ENCODE measurements at places on chromosomes 12 and 14.

DNA sequence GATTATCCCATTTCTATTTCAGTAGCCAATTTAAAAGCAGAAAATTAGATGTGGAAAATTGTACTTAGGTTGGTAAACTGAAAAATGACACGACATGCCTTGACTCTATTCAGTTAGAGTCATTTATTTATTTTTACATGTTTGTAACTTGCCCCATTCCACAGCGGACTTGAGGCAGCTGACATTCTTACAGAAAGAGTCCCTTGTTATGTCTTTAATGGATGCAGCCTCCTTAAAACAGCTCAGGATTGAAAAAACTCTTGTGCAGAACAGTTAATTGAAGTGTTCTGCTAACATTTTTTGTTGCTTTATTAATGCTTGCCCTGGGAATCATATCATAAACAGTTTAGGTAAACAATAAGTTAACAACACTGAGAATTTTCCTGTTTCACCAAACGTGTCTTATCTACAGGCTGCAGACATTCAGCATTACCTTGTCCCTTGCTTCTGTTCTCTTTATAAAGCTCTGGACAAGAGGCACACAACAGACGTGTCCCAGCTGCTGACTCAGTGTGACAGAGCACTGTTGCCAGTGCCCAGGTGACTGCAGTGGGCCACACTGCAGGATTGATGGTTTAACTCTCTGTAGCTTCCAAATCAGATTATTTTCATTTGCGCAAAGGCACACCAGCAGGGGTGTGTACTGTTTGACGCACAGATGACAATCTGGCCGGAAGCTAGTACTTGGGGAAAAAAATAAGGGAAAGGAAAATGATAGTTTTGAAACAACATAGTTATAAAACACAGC is 101.6 kb downstream of the PELI2 start:
- no peak for DNase-seq

DNA sequence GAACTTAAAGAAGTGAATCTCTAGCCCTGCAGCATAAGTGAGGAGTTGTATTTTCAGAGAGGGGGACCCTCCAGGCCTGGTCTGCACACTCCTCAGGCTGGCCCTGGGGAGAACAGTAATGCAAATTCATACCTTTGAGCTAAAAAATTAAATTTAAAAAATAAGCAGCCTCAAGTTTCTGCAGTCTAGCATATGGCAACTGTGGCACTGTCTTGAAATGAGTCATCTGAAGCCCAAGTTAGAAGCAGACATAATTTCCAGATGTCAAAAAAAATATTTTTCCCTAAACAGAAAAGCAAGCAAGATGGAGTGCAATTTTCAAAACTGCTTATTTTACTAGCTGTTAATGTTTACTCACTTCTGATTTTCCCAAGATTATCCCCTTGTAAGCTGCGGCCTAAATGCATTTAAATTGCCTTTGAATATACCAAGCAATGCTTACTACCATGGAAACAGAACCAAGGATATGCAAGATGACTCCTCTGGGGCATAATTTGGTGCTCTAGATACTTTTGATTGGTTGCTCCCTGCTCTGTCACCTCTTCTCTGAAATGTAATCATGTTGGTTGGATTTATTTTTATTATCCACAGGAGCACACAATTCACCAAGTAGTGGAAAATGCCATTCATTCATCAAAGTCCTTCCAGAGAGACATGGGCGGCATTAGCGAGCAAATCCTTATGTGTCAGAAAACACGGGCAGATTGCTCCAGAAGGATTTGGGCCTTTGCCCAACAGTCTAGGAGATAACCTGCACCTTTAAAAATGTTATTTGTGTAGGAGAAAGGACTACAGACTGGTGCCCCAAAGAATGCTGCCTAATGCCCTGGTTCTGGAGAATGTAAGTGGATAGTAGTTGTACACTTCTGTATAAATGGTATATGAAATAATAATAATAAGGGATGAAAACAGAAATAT is 25.0 kb upstream of the DHRS7 start:
- no peak for DNase-seq

GRCh38 chr14:49962621-49963020 is 69.7 kb downstream of the ARF6 start:
- no peak for DNase-seq

GRCh38 chr14:22847661-22848341 is 11.4 kb downstream of the MMP14 start:
- no peak for DNase-seq

- DNase-seq = no peak
These were observed 71.1 kb upstream of the SOX5 start for GRCh38 chr12:24020397-24021163.

GRCh38 chr14:63045612-63046320 is 508 bp upstream of the KCNH5 start:
- DNase-seq = no peak

DNA sequence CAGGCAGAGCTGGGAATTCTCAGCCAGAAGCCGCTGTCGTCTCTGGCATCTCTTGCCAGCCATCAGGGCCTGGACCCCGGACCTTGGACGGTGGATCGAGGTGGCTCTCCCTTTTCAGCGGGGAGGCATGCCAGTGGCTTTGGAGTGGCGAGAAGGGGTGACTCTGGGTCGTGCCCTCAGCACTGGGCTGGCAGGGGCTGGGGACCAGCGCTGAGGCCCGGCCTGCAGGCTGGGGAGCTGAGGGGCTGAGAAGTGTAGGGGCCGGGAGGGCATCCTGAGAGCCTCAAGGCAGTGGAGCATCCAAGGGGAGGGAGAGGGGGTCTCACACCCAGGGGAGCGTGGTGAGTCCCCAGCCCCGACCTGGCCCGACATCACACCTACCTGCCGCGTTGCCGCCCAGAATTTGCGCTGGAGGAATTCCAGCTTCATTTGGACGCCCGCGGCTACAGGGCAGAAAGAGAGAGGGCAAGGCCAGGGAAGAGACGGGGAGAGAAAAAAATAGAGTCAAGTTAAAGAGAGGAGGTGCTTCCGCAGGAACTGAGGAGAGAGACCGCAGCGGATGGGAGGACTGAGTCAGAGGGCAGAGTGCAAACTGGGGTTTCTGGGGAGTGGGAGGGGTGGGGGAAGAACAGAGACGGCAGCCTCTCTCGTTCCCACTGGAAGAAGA is 9.0 kb upstream of the LRTM2 start:
- no peak for DNase-seq

- DNase-seq = no peak
These were observed 23.5 kb upstream of the SMAGP start for GRCh38 chr12:51293696-51294095.

DNA sequence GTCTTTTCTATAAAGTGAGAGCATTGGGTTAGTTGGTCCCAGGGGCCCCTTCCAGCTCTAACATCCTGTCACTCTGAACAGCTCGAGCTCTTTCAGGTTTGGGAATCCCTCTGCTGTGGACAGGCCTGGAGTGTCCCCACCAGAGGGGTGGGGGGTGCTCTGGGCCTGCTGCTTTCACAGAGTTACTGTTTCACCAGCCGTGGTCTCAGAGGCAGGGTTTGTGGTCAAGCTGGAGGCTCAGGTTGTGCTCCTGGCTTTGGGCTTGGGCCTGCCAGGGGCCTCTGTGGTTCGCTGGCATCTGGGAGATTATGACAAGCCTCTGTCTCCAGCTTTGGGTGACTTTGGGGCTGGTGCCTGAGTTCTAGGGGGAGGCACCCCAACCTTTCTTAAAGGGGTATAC is 59.6 kb downstream of the FBXL14 start:
- DNase-seq = no peak

- DNase-seq = no peak
These were observed 60.0 kb downstream of the LLPH start for GRCh38 chr12:66070378-66071120.

GRCh38 chr14:59424341-59425071 is 40.7 kb downstream of the GPR135 start:
- no peak for DNase-seq

DNA sequence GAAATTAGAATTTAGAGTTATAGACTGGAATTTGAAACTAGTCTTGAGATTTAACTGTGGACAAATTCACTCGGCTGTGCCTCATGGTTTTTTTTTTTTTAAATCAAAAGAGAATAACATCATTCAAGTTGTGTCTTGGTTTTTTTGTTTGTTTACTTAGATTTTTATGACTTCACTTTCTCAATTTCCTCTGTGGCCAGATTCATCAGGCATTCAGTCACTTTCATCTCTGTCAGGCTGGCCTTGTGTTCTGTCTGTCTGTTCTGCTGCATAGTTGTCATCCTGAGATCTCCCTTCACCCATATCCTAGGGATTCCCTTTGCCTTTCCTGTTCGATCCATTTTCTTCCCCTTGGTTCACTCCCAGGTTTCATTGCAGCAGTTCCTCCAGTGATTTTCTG is 10.0 kb downstream of the MARK3 start:
- DNase-seq = no peak

DNA sequence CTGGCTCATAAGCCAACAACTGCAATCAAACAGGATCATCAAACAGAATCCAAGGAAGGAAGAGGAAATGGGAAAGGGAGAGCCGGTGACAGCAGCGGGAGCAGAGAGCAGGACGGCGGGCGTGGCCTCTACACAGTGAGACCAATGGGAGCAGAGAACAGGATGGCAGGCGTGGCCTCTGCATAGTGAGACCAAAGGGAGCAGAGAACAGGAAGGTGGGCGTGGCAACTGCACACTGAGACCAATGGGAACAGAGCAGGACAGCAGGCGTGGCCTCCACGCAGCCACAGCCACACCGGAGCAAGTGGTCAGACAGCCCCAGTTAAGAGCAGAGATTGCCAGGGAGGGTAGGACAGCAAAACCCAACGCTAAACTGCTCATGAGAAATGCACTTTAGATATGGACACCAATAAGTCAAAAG is 16.4 kb downstream of the LRCOL1 start:
- DNase-seq = no peak

- DNase-seq = no peak
These were observed 29.2 kb downstream of the HIGD1C start for GRCh38 chr12:50981319-50982239.

- DNase-seq = no peak
These were observed 124.1 kb upstream of the RFLNA start for GRCh38 chr12:124170760-124171159.

GRCh38 chr12:42804928-42805327 is 215.4 kb upstream of the PRICKLE1 start:
- DNase-seq = no peak

GRCh38 chr12:117466677-117467362 is 105.4 kb upstream of the NOS1 start:
- DNase-seq = no peak

DNA sequence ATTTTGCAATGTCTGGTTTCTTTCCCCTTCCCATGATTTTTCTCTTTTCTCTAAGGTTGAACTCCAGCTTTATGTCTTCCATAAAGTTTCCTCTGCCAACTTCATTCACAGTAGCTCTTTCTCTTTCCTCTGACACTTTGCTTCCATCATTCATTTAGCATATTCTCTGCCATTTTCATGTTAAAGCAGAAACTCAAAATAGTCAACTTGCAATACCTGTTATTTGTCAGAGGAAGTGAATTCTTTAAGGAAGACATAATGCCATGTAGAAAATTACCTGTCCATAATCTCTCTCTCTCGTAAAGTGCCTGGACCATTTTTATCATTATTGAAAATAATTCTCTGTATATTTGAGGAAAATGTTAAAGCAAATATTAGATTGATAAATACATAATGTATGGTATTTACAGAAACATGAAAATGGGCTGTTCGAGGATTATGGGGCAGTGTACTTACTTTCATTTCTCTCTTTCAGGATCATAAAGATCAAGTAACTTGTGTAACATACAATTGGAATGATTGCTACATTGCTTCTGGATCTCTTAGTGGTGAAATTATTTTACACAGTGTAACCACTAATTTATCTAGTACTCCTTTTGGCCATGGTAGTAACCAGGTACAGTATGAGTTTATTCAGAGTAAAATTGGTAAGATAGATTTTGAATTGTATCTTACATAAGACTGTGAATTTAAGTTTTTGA is 12.6 kb downstream of the NEDD1 start:
- DNase-seq = no peak

DNA sequence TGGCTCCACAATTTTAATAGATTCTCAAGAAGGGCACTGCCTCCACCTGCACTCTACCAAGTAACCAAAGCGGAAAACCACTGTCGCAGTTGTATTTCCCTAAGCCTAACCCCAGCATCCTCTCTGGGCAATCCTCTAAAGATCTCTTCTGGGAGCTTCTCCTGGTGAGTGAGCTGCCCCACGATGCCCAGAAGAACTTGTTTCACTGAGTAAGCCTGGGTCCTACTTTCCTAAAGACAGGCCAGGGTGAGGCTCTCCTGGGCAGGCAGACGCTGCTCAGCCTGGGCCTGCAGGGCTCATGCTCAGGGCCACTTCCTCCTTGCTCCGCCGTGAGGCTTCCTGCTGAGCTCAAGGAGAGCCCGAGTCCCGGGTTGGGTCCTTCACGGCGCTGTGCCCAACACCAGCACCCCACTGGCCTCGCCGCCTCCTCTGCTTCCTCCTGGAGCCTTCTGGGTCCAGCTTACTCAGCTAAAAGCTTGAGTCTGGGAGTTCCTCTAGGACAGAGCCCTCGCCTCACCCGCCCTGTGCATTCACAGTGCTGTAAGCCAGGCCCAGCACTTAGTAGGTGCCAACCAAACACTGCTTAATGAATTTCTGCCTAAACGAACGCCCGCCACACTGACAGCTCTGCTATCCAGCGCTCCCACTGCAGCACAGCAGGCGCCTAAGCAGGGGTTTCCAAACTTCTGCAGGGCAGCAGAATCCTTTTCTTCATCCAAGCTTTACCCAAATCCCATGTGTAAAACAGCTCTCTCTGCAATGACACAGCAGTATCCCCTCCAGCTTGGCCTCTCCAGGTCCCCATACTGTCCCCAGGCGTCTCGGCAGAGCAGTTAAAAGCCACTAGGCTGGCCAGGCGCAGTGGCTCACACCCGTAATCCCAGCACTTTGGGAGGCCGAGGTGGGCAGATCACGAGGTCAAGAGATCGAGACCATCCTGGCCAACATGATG is 5.7 kb downstream of the RAB35 start:
- DNase-seq = peak; percentile 37

DNA sequence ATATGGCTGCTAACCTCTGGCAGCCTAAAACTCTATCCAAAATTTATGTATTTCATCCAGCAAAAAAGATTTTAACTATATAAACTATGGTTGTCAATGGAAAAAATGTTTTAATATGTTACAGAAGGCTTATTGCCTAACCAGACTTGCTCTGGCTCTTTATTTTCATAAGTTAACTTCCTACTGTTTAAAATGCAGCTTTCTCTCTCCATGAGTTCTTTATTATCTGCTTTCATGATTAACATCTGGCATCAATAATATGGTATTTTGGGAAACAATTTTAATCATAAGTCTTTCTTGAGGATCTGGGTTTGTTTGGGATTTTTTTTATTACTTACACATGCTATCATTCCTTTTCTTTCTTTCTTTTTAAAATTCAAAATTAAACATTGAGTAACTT is 20.5 kb downstream of the KERA start:
- DNase-seq = no peak

- no peak for DNase-seq
These were observed 41.3 kb downstream of the ELK3 start for GRCh38 chr12:96235484-96235826.

GRCh38 chr12:6266971-6267721 is 43.3 kb upstream of the PLEKHG6 start:
- peak; percentile 42 for DNase-seq

DNA sequence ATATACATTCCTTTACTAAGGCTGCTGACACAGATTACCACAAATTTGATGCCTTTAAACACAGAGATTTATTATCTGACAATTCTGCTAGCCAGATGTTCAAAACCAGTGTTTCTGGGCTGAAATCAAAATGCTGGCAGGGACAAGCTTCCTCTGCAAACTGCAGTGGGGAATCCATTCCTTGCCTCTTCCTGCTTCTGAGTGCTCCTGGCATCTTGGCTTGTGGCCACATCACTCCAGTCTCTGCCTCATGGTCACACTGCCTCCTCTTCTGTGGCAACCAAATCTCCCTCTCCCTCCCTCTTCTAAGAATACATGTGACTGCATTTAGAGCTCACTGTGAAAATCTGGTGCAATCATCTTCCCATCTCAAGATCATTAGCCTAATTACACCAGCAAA is 235.7 kb downstream of the TTC8 start:
- DNase-seq = no peak
